ENCODE measurements at places on chromosomes 3 and 15.

DNA sequence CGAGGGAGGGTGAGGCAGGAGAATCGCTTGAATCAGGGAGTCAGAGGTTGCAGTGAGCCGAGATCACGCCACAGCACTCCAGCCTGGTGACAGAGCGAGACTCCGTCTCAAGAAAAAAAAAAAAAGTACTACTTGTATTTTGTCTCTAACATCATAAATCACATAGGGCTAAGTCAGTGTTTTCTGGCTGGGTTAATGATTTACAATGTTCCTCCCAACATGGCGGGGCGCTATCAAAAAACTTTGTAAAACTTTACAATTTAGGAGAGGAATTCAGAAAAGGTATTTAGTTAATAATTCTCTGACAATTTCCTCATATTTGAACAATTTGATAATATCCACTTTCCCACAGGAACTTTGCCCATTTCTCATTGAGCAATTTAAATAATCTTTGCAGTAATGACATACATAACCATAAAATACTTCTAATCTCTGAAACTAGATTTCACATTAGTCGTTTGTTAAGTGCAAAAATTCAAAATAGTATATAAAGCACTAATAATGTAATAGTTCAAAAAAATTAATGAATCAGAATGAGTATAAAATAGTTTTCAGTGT is 26.6 kb upstream of the B3GNT5 start:
- no peaks in the 10 kb centered on the region for H3K27me3 ChIP-seq
- H3K4me3 ChIP-seq: no peak overlapping the region
- H3K36me3 ChIP-seq: peaks cover 8% of the 10 kb centered on the region
- peaks cover 15% of the 10 kb centered on the region for H3K4me1 ChIP-seq

GRCh38 chr3:64977308-64978100 is 289.7 kb upstream of the ADAMTS9 start:
- H3K4me3 ChIP-seq: no peak overlapping the region
- H3K36me3 ChIP-seq: no peaks in the 10 kb centered on the region
- no peaks in the 10 kb centered on the region for H3K27me3 ChIP-seq
- H3K4me1 ChIP-seq: no peaks in the 10 kb centered on the region

- H3K27ac ChIP-seq: no peak overlapping the region
- no peaks in the 10 kb centered on the region for H3K36me3 ChIP-seq
- peaks cover 15% of the 10 kb centered on the region for H3K27me3 ChIP-seq
- H3K4me1 ChIP-seq: peaks cover 1% of the 10 kb centered on the region
- H3K4me3 ChIP-seq: no peak overlapping the region
Observed at GRCh38 chr15:78193731-78194567, 40.4 kb downstream of the ACSBG1 start.

DNA sequence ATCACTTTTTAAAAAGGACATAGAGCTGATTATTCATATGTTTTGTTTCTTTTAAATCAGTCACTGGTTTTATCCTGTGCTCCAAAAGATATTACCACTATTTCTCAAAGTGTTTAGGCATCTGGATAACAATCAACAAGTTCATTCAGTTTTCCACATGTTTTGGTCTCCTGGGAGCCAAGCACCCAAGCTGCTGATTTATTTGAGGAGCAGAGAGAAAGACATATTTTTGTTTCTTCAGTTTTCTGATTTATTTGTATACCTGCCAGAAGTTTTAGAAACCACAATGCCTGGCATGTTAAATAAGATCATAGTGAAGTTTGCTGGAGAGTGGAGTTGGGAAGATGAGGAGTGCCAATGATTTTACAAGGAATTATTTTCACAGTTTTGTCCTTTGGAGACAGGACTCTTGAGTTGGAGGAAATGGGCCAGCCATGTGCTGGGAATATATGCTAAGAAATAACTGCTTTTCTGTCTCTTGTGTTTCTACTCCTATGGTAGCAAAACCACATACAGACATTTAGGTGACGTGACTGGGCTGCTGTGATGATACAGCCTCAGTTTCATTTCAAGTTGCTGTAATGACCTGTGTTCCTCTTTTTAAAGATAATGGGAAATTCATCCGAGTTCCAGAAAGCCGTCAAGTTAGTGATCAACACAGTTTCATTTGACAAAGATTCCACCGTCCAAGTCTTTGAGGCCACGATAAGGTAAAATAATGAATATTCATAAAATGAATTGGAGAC is 11.7 kb downstream of the EDEM1 start:
- no peak for DNase-seq
- peak overlapping the region; percentile 18 for H3K4me3 ChIP-seq
- H3K4me1 ChIP-seq: peaks cover 54% of the 10 kb centered on the region
- peak overlapping the region; percentile 91 for H3K27ac ChIP-seq
- no peaks in the 10 kb centered on the region for H3K27me3 ChIP-seq
- H3K36me3 ChIP-seq: peaks cover 50% of the 10 kb centered on the region

DNA sequence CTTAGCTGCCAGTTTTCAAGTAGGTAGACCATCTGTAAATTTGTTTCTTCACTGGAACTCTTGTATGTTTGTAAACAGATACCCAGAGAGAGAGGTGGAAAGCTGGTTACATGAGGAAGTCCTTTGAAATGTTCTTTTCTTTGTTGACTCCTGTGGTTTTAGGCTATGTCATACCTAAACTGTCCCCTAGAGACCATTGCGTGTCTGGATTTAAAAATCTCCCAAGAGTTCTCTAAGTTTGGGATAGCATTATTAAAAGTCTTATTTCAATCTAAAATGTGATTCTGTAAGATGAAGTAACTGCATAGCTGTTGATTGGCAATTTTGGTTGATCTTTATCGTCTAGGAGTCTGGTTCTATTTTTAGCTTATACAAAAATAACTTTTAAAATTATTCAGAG is 127.2 kb downstream of the GHSR start:
- no peak overlapping the region for H3K4me3 ChIP-seq
- peaks cover 10% of the 10 kb centered on the region for H3K4me1 ChIP-seq
- H3K27me3 ChIP-seq: no peaks in the 10 kb centered on the region
- no peaks in the 10 kb centered on the region for H3K36me3 ChIP-seq

DNA sequence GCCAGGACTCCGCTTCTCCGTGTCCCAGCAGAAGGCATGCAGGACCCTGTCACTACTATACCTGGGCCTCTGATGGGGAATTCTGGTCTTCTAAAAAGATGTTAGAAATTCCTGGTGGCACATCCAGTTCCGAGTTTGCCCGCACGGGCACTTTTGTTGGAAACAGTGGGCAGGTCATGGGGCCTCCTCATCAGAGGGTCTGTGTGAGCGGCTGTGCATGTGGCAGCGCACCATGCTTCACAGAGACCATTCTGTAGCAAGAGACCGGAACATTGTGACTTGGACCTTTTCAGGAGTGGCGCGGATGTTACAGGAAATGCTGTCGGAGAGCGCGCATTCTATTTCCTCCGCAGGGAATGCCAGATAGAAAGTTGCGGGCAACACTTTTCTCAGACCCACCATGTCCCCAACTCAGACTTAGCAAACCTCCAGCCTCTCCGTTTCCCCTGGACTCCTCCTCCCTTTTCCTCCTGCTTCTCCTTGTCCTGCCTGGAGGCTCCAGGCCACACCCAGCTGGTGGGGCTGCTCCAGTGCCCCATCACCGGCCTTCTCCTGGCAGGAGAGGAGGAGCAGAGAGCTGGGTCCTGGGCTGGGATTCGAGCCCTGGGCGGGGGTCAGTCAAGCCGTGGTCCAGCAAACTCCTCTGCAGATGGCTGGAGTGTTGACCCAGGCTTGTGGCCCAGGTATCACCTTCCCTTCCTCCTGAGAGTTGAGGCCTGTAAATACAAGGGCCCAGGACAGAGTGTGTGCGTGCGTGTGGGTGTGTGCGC is 46.6 kb downstream of the KLF13 start:
- H3K4me3 ChIP-seq: no peak overlapping the region
- DNase-seq: no peak
- no peaks in the 10 kb centered on the region for H3K27me3 ChIP-seq

GRCh38 chr15:60729850-60730458 is 251.0 kb upstream of the ICE2 start:
- peaks cover 5% of the 10 kb centered on the region for H3K4me1 ChIP-seq
- H3K27ac ChIP-seq: no peak overlapping the region
- no peak for DNase-seq
- no peak overlapping the region for H3K4me3 ChIP-seq
- H3K36me3 ChIP-seq: peaks cover 13% of the 10 kb centered on the region

GRCh38 chr3:182618981-182619591 is 174.2 kb upstream of the ATP11B start:
- no peak for DNase-seq
- peaks cover 6% of the 10 kb centered on the region for H3K27me3 ChIP-seq
- no peak overlapping the region for H3K4me3 ChIP-seq
- H3K36me3 ChIP-seq: no peaks in the 10 kb centered on the region
- no peaks in the 10 kb centered on the region for H3K4me1 ChIP-seq
- no peak overlapping the region for H3K27ac ChIP-seq

DNA sequence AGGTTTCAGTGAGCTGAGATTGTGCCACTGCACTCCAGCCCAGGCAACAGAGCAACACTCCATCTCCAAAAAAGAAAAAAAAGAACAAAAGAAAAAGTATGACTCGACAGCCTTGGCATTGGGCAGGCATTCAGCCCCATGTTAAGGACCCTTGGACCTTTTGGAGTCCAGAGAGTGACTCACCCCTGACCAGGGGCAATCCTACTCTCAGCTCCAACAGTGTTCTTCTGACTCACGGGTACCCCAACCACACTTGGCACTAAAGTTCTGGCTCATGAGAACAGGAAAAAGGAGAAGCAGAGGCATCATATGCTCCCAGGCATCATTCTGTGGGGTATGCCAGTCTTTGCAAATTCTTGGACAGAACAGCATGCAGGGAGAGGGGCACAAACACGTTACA is 252.4 kb upstream of the HES1 start:
- H3K4me3 ChIP-seq: no peak overlapping the region
- no peaks in the 10 kb centered on the region for H3K4me1 ChIP-seq
- H3K27me3 ChIP-seq: peaks cover 6% of the 10 kb centered on the region
- no peak overlapping the region for H3K27ac ChIP-seq
- no peaks in the 10 kb centered on the region for H3K36me3 ChIP-seq

- no peak overlapping the region for H3K27ac ChIP-seq
- H3K4me1 ChIP-seq: no peaks in the 10 kb centered on the region
- DNase-seq: no peak
- no peaks in the 10 kb centered on the region for H3K36me3 ChIP-seq
- H3K27me3 ChIP-seq: no peaks in the 10 kb centered on the region
Observed at GRCh38 chr3:54134713-54135112, 12.4 kb downstream of the CACNA2D3 start.

GRCh38 chr3:5016211-5017161 is 37.2 kb downstream of the BHLHE40 start:
- peaks cover 4% of the 10 kb centered on the region for H3K36me3 ChIP-seq
- no peak for DNase-seq
- peaks cover 83% of the 10 kb centered on the region for H3K4me1 ChIP-seq

DNA sequence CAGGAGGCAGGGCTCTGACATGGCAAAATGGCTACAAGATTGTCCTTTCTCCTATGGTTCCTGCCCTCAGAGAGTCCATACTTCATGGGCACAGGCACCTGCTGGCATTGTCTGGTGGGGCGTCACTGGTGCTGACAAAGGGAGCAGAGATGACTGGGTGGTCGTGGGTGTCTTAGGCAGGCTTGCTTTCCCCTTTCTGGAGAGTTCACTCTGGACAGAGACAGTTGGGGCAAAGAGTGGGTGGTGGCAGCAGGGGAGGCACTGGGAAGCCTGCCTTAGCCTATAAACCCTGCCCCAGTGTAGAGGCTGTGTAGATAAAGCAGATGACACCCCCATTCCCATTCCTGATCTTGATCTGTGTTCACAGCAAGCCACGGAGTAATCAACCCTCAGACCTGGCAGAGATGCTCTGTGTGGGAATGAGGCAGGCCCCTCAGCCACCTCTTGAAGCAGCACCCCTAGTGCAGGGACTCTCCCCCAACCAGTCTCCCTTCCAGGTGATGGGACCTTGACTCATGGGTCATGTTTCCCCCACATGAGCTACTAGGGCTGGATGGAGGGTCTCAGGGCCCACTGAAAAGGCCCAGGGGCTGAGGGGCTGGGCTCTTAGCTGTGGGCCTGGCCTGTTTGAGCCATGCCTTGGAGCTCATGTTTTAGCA is 20.7 kb upstream of the DOCK3 start:
- no peaks in the 10 kb centered on the region for H3K36me3 ChIP-seq
- no peak overlapping the region for H3K27ac ChIP-seq
- peaks cover 23% of the 10 kb centered on the region for H3K4me1 ChIP-seq
- DNase-seq: no peak
- H3K27me3 ChIP-seq: no peaks in the 10 kb centered on the region
- H3K4me3 ChIP-seq: no peak overlapping the region

DNA sequence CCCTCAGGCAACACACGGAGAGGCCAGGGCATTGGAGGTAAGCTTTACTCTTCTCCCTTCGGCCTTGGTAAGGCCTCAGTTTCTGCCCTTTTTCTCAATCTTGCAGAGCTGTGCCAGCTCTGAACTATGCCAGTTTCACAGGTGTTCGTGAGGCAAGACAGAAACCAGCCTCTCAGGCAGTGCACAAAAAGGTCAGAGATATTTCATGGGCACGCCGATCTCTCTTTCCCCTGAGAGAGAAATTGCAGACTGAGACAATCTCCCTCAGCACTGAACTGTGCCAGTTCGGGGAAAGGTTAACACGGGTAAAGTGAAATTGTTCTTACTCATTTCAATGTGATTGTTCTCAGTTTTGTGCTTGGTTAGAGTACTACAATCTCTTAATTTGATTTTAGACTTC is 88.5 kb downstream of the GMNC start:
- no peak overlapping the region for H3K27ac ChIP-seq
- H3K4me1 ChIP-seq: no peaks in the 10 kb centered on the region
- H3K27me3 ChIP-seq: peaks cover 2% of the 10 kb centered on the region
- H3K4me3 ChIP-seq: no peak overlapping the region
- H3K36me3 ChIP-seq: no peaks in the 10 kb centered on the region

DNA sequence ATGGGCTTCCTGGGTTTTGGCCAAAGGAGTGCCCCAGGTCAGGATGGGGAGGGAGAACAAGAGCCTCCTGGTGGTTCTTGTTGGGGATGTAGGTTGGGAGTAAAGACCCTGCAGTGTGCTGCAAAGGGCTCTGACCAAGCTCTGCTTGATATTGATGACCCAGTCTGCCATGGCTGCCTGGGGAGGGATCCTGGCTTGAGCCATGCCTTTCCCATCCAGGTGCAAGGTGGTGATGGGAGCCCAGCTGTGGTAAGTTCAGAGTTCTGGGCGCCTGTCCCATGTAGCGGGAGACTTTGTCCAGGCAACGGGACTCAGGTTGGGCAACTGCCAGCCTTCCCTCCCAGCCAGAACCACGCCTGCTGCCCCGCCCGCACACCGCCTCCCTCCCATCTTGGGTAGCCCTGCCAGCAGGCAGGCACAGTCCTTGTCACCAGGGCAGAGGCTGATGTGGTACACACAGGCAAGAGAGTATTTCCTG is 2.6 kb downstream of the GNAI2 start:
- no peaks in the 10 kb centered on the region for H3K27me3 ChIP-seq
- peak overlapping the region; percentile 100 for H3K4me3 ChIP-seq
- DNase-seq: no peak
- H3K27ac ChIP-seq: peak overlapping the region; percentile 99

DNA sequence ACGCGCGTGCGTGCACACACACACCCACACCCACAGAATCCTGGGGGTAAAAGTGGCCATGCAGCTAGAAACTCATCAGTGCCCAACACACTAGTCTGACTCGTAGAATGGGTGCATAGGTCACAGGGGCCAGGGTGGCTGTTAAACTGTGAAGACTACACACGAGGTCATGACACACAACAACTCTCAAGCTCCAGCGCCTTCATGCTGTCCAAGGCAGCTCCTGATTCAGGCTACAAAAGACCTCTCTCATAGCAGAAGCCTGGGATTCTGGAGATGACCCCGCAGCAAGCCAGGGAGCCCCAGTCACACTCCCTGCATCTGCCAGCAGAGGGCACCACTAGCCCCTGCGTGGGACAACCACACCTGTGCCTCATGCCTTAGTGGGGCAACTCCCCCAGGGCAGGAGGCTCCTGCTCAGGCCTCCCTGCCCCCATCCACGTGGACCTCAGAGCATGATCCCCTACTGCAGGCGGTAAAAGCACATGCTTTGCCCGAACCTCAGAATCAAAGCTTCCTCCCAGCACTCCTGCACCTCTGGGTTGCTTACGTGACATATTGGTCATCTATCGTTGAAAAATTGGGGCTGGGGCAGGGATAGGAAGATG is 93.1 kb downstream of the LRIG1 start:
- no peak overlapping the region for H3K4me3 ChIP-seq
- peak; percentile 82 for DNase-seq
- no peaks in the 10 kb centered on the region for H3K27me3 ChIP-seq
- H3K27ac ChIP-seq: no peak overlapping the region

Data from activated naive CD8-positive, alpha-beta T cell treated with anti-CD3 and anti-CD28 coated beads, Interleukin-2, amount 10 ng/mL, durations not matched to agents 7 days and 5 days (primary cell).